ENCODE measurements at places on chromosomes 2 and 18.

- no peak for DNase-seq
Measured at GRCh38 chr2:12824351-12824777, 107.6 kb downstream of the TRIB2 start.

DNA sequence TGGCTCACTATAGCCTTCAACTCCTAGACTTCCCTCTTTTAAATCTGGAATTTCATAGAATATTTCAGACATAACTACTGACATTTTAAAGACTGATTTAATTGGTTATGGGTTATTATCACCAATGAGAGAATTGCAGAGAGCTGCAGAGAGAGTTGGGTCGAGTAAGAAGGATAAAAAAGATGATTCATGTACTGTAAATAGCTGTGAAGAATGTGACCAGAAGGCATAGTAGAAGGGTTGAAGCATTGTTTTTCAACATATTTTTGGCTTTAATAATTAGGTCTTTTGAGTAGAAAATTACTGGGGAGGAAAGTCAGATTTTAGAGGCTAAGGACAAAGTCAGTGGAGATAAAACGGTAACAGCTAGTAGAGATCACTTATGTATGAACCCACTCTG, 503.2 kb upstream of the SLC8A1 start:
- DNase-seq, result no peak

GRCh38 chr2:160293391-160294091, 93.5 kb upstream of the ITGB6 start:
- no peak for DNase-seq

DNA sequence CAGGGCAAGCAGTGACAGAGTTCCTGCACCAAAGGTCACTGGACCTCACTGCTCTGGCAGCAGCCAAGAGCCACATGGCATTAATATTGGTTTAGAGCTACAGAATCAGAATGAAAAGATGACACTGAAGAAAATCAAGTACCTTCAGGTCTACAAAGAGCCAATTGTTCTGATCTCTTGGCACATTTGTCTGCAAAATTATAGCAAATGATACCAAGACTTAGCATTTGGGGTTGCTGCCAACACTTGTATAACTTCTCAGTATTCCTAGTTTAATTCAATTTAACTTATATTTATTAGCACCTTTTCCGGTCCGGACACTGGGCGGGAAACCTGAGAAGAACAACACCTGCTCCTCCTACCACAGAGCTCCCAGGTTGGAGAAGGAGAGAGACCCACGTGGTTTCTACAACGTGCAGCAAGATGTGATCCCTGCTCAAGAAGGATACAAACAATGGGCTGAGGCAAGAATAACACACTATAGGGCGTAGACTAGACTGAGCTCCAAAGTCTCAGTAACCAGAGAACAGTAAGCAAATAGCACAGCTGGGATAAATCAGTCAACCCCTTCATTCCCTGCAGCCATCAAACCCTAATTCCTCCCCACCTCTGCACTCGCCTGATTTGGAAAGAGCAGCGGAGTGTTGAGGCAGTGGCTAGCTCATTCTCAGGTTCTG, 2.4 kb downstream of the LRRC30 start:
- DNase-seq, result no peak

DNA sequence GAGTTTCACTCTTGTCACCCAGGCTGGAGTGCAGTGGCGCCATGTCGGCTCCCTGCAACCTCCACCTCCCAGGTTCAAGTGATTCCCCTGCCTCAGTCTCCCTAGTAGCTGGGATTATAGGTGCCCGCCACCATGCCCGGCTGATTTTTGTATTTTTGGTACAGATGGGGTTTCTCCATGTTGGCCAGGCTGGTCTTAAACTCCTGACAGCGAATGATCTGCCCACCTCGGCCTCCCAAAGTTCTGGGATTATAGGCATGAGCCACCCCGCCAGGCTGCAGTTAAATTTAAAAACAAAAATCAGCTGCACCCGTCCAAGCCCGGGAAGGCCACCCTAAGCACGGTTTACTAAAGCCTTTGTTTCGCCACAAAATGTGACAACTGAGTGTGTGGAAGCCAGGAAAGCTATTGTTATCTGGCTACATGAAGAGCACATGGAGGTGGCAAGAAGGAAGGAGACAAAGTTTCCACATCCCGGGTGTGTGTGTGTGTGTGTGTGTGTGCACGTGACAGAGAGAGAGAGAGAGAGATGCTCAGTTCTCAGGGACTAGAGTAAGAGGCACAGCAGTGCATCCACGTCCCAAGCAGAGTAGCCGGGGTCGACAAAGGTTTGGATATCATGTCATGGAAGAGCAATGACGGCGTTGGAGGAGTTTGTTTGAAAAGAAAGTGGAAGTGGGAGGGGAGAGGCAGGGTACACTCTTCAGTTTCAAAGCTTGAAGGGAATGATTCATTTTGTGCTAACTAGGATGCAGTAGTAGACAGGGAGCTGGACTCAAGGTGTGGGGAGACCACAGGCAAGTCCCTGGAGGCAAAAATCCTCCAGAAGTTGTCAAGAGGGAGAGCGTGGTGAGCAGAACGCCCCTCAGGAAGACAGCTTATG, 20.1 kb downstream of the INPP5D start:
- peak; percentile 52 for DNase-seq

DNA sequence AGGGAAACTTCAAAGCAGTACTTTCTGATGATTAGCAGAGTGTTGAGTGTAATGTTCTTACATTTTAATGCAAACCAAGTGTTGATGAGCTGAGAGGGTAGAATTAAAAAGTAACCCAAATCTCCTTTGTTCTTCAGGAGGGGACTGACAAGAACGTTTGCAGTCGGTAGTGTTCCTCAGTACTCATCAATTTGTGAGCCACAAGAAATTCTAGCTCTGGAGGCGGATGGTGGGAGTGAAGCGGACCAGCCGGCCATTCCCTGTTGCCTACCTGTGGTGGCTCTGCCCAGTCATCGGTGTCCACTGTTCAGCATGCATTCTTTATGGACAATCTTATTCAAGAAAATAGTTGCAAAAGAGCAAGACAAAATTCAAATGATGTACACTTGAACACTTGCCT, 438.6 kb upstream of the POU3F3 start:
- DNase-seq, result no peak

- no peak for DNase-seq
Measured at GRCh38 chr2:65420712-65421431, 11.5 kb downstream of the SPRED2 start.

DNA sequence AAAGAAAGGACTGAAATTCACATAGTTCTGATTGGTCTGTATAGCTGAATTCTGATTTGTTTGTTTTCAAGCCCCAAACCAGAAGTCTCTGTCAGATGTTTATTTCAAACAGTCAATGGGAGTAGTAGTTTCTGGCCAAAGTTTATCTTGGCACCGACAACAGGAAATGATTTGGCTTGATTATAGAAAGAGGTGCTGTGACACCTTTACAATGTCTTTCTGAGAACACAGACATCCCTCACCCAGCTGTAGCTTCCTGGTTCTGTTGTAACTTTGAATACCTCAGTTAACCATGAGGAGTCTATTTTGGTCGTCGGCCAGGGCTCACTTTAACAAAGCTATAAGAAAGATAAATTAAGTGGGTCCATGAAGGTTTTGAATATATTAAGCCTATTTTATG, 545.0 kb upstream of the ZNF804A start:
- no peak for DNase-seq

DNA sequence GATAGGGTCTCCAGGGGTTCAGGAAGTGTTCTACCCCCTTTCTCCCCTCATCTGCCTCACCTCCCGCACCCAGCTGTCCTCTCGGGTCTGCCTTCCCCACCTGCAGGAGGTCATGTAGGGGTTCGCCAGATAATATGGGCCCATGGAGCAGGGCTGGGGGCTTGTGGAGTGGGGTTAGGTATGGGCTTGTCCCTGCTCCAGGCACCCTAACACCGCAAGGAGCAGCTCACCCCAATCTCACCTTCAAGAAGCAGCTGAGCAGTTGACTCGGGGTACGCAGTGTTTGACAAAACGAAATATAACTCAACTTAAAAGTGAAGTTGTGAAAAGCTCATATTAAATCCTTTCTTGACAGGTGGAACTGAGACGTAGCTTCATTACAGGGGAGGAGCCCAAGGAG, 99.6 kb downstream of the CTIF start:
- DNase-seq, result peak; percentile 32

DNA sequence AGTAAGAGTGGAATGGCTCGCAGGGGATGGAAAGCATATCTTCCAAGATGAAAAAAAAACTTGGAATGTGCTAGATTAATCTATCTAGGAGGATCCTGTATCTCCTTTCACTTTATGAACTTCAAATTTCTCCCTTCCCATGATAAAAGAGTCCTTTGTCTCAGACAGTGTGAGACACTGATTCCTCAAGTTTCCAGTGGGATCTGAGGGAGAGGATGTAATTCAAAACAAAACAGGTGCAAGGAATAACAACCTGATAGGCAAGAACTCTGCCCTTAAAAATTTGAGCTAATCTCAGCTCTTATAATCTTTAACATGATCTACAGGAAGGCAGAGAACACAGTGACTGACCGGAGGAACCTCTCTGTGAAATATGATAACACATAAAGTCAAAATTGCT, 162.0 kb upstream of the ZFP36L2 start:
- DNase-seq, result no peak

DNA sequence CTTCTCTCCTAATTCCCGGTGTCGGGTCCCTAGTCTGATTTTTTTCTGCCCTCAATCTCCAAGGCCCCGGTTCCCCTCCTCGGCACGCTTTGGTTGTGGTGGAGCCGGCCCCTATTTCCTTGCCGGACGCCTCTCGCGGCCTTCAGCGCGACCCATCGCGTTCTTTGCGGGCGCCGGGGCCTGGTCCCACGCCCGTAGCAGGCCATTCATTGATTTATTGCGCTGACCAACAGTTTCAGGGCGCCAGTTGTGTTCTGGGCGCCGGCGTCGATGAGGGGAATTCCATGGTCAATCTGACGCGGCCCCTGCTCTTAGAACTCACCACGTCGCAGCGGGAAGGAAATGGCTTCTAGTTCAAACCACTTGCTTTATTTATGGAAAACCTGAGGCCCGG, 396 bp downstream of the CNOT9 start:
- DNase-seq, result peak; percentile 81

DNA sequence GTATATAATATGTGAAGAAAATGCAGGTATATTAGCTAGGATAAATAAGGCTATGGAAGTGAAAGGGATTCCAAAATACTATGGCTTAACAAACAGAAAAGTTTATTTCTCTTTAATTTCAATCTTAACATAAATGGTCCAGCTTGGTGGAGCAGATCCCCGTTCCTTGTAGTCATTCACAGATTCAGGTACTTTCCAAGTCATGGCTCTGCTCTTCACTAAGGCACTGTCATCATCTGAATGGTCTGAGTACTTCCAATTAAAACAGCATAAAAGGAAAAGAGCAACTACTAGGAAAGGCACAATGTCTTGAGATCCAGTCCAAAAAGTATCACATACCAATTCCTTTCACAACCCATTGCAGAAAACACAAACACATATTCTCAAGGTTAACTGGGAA, 63.4 kb downstream of the OLA1 start:
- no peak for DNase-seq

- DNase-seq, result no peak
Measured at GRCh38 chr2:236159778-236160170, 8.4 kb downstream of the GBX2 start.

DNA sequence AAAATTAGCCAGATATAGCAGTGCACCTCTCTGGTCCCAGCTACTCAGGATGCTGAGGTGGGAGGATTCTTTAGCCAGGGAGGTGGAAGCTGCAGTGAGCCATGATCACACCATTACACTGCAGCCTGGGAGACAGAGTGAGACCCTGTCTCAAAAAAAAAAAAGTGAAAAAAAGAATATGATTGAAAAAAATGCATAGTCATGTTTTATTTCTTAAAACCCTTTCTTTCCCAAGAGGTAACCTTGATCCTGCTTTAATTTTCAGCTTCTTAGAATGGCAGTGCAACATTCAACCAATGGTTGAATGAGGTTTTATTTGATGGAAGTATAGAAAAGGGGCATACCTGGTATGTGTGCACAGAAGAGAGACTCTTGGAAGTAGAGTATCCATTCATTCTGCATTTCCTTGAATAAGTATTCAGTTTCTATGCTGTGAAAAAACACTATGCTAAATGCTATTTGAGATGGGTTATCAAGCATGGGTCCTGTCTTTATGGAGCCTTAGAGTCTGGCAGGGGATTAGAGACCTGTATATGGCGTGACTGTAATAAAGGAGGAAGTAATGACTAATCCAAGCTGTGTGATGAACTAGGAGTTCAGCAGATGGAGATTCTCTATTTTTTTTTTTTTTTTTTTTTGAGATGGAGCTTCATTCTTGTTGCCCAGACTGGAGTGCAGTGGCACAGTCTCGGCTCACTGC, 146.3 kb downstream of the WDSUB1 start:
- no peak for DNase-seq

- no peak for DNase-seq
Measured at GRCh38 chr18:42798606-42799170, 316.8 kb downstream of the RIT2 start.

DNA sequence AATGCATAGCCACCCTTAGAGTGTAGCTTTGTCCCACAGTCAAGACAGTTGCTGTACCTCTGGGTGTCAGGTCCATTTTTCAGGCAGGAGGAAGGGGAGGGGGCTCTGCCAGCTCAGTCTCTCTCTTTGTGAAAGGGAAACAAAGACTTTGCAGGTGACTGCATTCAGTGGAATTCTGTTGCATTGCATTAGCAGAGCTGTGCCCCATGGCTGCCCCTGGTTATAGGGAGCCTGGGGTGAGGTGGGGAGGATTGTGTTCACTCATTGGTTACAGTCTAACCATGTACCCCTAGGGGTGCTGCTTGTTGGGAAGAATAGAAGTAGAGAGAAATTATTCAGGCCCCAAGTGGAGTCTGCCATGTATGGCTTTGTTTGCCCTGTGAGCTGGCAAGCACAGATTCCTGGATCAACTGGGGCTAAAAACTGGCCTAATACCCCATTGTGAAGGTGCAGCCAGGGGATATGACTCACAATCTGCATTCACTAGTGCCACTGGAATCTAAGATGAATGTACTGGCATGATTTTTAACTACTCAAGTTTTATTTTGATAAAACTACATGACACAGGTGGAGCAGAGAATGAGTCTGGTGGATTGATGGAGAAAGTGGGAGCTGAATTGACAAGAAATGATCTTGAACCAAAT, 118.4 kb downstream of the SH3BP4 start:
- DNase-seq, result no peak

- no peak for DNase-seq
Measured at GRCh38 chr2:64283006-64283570, 138.9 kb upstream of the PELI1 start.

GRCh38 chr2:234967201-234967869, 15.5 kb downstream of the SH3BP4 start:
- DNase-seq, result no peak

GRCh38 chr18:26052505-26052904, 37.9 kb downstream of the SS18 start:
- no peak for DNase-seq

- no peak for DNase-seq
Measured at GRCh38 chr18:13051159-13051558, 60.0 kb downstream of the CEP192 start.

GRCh38 chr2:122531290-122532071, 776.0 kb downstream of the TSN start:
- DNase-seq, result no peak

GRCh38 chr2:207768168-207768865, 1.4 kb downstream of the FZD5 start:
- DNase-seq, result peak; percentile 68

DNA sequence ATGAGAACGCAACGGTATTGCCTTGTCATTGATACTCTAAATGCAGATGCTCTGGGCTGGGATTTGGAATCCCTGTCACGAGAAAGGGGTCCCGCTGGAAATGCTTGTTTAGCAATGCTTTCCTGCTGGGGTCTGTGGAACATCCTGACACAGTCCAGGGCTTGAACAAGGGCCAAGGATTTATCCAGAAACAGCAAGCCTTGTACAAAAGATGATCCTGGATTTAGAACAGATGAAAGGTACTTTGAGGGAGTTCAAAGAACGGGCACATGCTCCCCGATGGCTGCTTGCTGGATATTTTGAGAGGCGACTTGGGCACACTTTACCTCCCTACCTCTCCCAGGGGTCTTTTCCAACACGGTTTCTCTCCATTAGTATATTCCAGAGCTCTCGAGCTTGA, 108.1 kb upstream of the CELF4 start:
- no peak for DNase-seq

Data from activated CD8-positive, alpha-beta memory T cell treated with anti-CD3 and anti-CD28 coated beads, Interleukin-2, amount 50 U/mL, for 48 hours (primary cell).